ENCODE measurements at places on chromosomes 4 and X. TPM values are rescaled to one million over a fixed set of nuclear protein-coding genes. Genes with fewer than 3 reads are reported as not detected.

DNA sequence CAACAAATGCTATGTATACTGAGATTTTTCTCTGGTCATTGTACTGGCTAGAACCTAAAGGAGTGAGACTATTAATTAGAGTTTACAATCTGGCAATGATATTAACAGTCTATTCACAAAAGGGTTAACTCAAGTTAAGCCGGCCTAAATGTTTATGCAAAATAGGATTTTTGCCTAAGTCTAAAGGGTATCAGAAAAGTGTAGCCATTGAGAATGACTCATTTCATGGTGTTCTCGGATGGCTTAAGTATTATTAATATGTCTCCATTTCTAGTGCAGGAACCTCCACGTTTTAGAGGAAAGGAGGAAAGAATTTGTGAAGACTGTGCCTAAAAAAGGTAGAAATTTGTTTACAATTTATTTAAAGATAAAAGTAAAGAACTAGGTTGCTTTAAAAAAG, 29.8 kb downstream of the DYNLT3 start:
- DNase-seq = no peak
- H3K36me3 ChIP-seq = no peaks in the 10 kb centered on the region
- H3K4me3 ChIP-seq = no peak overlapping the region
- H3K27me3 ChIP-seq = no peaks in the 10 kb centered on the region

GRCh38 chr4:96052827-96053226, 212.9 kb downstream of the PDHA2 start:
- no peak overlapping the region for H3K27ac ChIP-seq
- DNase-seq = no peak
- no peaks in the 10 kb centered on the region for H3K27me3 ChIP-seq
- H3K4me3 ChIP-seq = no peak overlapping the region
- H3K36me3 ChIP-seq = no peaks in the 10 kb centered on the region
- H3K4me1 ChIP-seq = no peaks in the 10 kb centered on the region

DNA sequence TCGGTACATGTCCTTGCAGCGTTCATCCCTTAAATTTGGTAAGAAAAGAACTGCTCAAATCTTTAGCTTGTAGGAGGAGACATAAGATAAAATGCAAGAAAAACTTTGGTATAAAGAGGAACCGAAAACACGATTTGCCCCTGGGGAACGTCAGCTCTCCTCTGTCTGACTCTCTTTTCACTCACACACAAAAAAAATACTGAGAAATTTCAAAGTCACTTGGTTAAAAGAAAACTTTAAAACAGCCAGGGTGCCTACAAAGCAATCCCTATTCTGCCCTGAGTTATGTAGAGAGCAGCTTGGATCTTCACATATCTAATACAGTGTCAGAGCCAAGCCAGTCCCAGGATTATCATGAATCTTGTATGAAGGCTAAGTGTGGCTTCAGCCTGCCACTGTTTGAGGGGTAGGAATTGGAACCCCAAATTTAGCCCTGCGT, 248.5 kb upstream of the CXXC4 start:
- DNase-seq = no peak
- no peak overlapping the region for H3K4me3 ChIP-seq
- H3K27me3 ChIP-seq = no peaks in the 10 kb centered on the region
- no peak overlapping the region for H3K27ac ChIP-seq
- no peaks in the 10 kb centered on the region for H3K4me1 ChIP-seq

GRCh38 chr4:73770917-73771316, 30.5 kb downstream of the CXCL8 start:
- peak; percentile 70 for DNase-seq
- H3K4me3 ChIP-seq = no peak overlapping the region
- no peaks in the 10 kb centered on the region for H3K36me3 ChIP-seq
- peaks cover 18% of the 10 kb centered on the region for H3K4me1 ChIP-seq

DNA sequence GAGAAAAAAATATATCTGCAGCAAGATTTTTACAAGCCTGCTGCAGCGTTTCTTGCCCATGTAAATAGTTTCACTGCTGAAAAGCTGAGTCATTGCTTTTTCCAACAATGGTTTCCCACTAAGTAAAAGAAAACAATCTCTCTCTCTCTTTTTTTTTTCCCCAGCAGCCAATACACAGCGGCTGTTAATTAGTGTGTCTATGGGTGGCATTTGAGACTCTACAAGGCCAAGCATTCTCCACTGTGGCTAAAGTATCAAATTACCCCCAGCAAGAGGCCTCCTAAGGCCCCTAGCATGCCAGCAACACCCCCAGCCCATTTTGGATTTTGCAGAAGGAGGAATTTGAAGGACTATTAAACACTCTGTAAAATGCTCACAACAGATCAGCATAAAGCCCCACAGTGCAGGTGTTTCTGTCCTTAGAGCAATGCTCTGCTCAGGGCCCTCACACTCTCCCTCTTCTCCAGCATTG, 837.4 kb downstream of the TRIML1 start:
- DNase-seq = no peak
- no peak overlapping the region for H3K27ac ChIP-seq
- H3K27me3 ChIP-seq = no peaks in the 10 kb centered on the region
- H3K4me1 ChIP-seq = no peaks in the 10 kb centered on the region
- no peak overlapping the region for H3K4me3 ChIP-seq

DNA sequence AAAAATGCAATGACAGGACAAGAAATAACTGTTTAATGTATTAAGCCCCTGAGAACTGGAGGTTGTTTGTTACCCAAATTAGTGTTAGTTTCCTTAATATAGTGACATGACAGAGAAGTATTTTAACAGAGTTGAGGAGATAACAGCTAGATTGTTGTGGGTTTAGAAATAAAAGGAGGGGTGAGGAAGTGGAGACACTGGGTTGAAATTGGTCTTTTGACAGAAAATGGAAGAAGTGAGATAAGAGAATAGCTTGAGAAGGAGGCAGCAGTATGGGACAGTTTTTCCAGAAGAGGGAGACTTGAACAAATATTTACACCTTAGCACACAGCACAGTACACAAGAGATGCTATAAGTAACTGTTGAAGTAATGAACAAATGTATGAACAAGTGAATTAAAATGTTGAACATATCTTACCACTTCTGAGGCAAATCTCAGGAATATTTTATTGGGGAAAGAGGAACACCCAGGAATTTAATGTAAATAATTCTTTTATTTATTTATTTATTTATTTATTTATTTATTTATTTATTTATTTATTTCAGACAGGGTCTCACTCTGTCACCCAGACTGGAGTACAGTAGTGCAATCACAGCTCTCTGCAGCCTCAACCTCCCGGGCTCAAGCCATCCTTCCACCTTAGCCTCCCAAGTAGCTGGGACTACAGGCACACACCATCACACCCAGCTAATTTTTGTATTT, 58.0 kb upstream of the EGFL6 start:
- H3K36me3 ChIP-seq = no peaks in the 10 kb centered on the region
- no peaks in the 10 kb centered on the region for H3K4me1 ChIP-seq
- no peak overlapping the region for H3K4me3 ChIP-seq
- no peak for DNase-seq
- H3K27me3 ChIP-seq = no peaks in the 10 kb centered on the region

DNA sequence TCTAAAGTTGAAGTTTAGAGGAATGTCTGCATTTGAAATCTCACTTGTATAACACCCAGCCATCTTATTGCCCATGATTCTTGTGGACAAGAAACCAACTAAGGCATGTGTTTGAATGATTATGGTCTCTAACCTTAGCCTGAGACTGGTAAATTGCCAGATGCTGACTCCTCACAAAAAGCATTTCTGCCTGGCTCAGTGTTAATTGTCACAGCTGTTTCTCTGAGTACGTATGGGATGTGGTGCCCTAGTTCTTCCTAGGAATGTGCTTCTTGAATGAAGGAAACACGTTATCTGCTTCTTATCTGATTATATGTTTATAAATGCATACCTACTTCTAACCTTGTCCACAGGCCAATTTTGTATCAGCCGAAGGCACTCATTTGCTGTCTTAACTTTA, 63.1 kb upstream of the NDP start:
- no peaks in the 10 kb centered on the region for H3K36me3 ChIP-seq
- H3K4me3 ChIP-seq = no peak overlapping the region
- H3K4me1 ChIP-seq = no peaks in the 10 kb centered on the region
- H3K27ac ChIP-seq = no peak overlapping the region

DNA sequence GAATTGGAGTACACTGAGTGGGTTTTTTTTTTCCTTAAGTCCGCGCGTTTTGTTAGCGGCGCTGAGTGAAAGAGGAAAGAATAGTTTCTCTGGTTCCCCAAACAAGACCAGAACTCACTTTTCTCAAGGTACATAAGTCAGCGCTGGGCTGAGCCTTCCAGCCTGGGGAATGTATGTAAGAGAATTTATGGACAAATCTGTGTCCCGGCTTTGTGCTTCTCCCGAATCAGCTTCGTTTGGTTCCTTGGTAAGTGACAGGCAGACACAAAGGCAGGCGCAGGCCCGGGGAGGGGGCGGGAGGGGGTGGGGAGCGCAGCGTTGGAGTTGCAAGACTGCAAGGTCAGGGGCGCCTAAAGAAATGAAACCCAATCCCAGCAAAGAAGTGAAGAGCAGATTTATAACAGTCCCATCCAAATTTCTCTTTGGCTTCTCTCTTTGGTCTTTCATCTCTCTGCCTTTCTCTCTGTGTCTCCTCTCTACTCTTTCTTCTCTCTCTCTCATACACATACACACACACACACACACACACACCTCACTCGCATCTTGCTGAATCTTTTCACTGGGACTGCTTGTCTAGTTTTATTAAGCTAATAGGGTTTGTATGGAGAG, 981 bp downstream of the TET2 start:
- no peaks in the 10 kb centered on the region for H3K27me3 ChIP-seq
- H3K36me3 ChIP-seq = no peaks in the 10 kb centered on the region
- peak overlapping the region; percentile 86 for H3K4me3 ChIP-seq
- peaks cover 18% of the 10 kb centered on the region for H3K4me1 ChIP-seq
- H3K27ac ChIP-seq = peak overlapping the region; percentile 93
- DNase-seq = peak; percentile 18

DNA sequence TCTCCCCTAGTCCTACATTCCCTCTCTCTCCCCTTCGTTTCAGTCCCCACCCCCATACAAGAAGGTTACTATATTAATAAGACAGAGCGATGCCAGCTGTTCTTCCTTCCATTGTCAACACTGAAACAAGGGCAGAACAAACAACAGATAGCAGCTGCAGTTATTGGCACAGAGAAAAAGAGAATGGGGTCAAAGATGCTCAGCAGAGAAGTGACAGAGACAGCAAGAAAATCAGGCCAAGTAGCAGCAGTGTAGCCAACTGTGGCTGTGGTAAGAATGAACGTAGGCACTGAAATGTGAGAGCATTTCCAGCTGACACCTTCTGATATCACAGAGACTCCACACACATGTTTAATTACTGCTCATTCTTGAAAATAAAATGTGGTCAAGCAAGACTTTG, 641.8 kb downstream of the FSTL5 start:
- H3K4me3 ChIP-seq = no peak overlapping the region
- H3K36me3 ChIP-seq = no peaks in the 10 kb centered on the region
- no peaks in the 10 kb centered on the region for H3K4me1 ChIP-seq

Gene IL1RAPL1
- 0.32 TPM for total RNA-seq

Gene CISD2
- 13.9 TPM for total RNA-seq

Gene CAPN6
- total RNA-seq = 1.1 TPM

Gene HMGN5
- total RNA-seq = not detected

Gene NCAPG
- total RNA-seq = 3.2 TPM
